Hematopoietic multipotent progenitor cell treated with erythropoietin and hydrocortisone succinate and interleukin-3 and kit ligand, for 8 days (in vitro differentiated cells): ENCODE measurements at places on chromosomes 2 and 18.

DNA sequence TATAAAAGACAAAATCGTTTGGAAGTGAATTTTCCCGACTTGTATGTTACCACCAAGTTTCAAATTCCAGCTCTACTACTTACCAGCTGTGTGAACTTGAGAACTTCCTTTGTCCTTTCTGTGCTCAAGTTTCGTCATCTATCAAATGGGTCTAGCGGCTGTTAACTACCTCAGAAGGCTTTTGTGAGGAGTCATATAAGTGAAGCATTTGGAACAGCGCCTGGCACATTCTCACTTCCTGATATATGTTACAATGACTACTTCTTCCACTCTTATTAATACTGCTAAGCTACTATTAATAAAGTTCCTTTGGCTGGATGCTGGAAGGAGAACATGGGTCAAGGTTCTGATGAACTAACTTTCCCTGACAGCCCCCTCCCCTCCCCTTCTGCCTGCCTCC is 104.5 kb downstream of the MEIS1 start:
- DNase-seq = no peak

GRCh38 chr18:77140030-77140429 is 7.4 kb upstream of the MBP start:
- peak; percentile 44 for DNase-seq

DNA sequence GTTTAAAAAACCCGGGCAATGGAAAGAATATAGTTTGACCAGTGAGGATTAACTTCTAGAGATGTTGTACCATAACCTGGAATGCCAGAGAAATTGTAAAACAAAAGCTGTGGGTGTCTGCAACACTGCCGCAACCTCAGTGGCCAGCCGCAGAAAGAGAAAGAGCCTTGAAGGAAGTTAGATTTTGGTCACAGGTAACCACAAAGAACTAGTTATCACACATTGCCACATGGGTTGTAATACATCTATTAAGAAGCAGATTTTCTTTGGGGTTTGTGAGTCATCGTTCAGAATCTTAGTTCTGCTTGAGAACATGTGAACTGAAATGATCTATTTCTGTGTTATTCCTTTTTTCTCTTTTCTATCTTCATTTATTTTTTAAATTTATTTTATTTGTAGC is 222.9 kb upstream of the AGAP1 start:
- peak; percentile 41 for DNase-seq

GRCh38 chr2:111673526-111673925 is 210.5 kb downstream of the ANAPC1 start:
- no peak for DNase-seq

DNA sequence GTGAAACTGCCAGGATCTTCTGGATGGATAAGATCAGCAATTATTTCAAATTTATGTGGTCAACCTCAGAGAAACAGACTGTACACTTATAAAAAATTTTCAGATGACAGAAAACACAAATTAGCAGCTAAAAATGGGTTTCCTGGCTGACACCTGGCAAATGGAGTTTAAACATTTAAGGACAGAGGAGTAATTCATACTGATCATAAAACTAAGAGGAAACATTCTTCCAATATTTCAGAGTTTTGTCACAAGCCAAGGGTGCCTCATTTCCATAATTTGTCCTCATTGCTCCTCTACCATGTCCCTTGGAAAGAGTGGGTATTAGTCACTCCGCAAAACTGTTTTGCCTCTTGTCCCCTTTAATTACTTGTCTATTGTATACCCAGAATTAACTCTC is 70.2 kb downstream of the TMEFF2 start:
- no peak for DNase-seq

DNA sequence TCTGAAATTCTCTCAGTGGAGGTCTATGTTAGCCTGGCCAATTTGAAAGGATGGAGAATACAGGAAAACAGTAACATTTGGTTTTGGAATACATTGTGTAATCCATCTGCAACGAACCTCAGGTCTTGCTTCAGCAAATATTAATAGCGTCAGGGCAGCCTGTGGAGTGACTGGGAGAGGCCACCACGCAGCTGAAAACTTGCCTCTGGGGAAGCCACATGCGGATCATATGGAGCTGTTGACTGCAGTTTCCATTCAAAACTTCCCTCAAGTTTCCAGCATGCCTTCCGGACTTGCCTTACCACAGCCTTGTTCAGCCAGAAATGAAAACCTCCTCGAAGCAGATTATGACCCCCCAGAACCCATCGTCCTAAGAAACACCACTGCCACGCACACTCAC is 25.7 kb downstream of the BCL11A start:
- no peak for DNase-seq

DNA sequence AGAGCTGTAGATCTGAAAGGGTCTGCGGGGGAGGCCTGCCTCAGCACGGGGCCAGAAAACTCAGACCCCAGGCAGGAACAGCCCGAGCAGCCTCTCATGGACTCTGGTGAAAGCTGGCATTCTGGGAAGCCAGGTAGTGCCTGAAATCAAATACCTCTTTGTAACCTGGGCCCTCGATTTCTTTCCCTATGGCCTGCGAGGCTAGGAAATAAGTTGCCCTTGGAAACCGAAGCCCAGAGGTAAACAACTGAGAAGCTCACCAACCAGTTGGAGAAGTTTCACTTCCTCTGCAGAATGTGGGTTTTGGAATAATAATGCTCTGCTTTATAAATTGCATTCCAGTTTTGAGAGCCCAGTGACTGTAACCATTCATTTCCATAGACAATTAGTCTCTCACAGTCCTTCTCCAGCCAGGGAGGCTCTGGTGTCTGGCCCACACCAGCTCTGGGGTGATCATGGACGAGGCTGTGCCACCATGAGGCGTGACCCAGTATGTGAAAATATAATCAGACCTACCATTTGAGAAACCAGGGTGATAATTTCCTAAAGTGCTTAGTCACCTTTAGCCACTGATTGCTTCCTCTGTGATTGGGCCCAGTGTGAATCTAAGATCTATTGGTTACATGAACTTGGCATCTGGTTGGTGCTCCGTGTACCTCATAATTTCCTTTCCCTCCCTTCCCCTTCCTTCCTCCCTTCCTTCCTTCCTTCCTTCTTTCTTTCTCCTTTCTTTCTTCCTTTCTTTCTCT is 133.1 kb upstream of the PELI1 start:
- peak; percentile 24 for DNase-seq

GRCh38 chr2:98293931-98294687 is 52.1 kb upstream of the CNGA3 start:
- DNase-seq = no peak

GRCh38 chr2:228738671-228739380 is 532.3 kb downstream of the PID1 start:
- DNase-seq = no peak

DNA sequence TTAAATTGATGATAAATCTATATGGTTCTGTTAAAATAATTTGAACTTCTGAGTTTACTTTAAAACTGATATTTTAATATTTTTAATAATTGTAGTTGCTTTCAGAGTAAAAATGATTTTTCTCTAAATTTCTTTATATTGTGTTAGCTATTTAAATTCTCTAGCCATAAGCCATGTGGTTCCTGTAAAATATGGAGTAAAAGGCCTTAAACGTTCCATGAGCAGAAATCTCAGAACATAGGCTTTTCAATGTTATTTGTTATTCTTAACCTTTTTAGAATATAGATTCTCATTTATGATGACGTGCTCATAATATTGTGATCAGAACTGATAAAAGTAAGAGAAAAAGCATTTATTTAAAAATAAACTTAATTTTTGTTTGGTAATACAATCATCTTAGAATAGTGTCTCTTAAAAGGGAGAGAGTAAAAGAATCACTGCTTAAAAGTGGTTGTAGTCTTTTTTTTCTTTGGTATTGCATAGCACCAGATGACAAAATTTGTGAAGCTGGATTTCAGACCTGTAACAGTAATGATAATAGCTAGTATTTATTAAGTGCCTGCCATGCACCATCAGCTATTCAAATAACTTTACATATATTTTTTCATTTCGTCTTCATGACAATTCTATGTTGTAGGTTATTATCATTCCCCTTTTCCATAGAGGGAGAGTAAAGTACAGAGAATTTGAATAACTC is 2.7 kb downstream of the BMPR2 start:
- no peak for DNase-seq
